ENCODE measurements at places on chromosomes 12 and 14.
A peak's percentile ranks its signal among the peaks of the same experiment; 100 is the strongest.

- no peak for DNase-seq
Measured at GRCh38 chr14:82421286-82421685, 887.6 kb upstream of the SEL1L start.

GRCh38 chr14:25406818-25407217 lies 356.9 kb upstream of the STXBP6 start:
- DNase-seq = peak; percentile 1

DNA sequence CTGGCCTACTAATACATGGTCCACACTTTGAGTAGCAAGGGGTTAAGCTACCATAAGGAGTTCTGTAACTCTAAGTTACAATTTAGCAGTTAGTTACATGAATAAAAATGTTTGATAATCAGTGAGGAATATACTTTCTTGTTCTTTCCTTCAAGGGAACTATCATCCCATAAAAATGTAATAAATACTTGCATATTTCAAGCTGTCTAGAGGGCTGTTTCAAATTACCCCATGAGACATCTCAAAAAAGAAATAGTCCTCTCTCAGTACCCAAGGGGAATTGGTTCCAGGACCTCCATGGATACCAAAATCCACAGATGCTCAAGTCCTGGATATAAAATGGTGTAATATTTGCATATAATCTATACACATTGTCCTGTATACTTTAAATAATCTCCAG lies 48.7 kb upstream of the GNG2 start:
- DNase-seq = no peak

DNA sequence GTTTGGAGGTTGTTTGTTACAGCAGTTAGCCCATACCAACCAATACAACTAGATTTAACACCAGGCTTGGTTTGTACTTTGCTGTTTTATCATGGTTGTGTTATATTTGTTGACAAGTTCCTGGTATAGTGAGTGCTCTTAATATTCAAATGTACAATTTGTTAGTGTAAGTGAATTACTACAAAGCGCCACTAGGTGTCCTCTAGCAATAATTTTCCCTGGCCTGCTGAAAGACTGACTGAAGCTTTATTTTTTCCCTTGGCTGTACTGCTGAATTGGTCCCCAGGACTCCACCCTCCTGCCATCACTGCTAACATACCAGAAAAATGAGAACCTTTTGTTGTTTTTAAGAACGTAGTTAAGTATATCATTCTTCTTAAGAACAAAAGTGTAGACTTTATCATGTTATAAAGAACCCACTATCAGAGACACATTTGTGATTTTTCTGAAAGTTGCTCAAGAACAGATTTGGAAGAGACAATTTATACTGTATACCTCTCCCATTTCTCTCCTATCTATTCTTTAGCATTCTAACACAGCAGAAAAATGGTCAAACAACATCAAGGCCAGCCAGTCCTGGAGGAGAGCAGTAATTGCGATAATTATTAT lies 75.3 kb upstream of the FAR2 start:
- peak; percentile 69 for DNase-seq
